ENCODE measurements at places on chromosomes 3 and 15.

- DNase-seq = no peak
Measured at GRCh38 chr3:114527036-114527644, 233.3 kb downstream of the TIGIT start.

DNA sequence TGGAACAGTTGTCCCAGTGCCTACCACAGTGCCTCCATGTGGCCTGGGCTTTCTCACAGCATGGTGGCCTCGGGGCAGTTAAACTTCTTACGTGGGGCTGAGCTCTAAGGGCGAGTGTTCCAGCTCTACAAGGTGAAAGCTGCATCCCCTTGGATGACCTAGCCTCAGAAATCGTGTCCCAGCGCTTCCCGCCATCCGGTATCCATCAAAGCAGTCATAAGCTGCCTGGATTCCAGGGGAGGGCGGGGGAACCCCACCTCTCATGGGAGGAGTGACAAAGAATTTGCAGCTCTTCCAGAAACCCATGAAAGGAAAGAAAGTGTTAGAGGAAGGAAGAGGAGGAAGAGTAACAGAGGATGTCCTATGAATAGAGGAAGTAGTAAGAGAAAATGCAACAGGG lies 45.8 kb upstream of the CCDC174 start:
- no peak for DNase-seq

DNA sequence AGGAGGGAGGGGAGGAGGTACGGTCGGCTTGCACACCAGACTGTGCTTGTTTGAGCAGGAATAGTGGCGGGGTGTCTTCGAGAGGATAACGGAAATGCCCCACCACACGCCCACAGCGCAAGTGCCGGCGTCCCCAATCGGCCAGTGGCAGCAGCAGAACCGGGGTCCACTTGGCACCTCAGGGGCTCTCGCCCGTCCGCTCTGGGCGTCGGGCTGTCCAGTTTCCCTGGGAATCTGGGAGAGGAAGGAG lies 53.7 kb downstream of the CCDC54 start:
- no peak for DNase-seq

DNA sequence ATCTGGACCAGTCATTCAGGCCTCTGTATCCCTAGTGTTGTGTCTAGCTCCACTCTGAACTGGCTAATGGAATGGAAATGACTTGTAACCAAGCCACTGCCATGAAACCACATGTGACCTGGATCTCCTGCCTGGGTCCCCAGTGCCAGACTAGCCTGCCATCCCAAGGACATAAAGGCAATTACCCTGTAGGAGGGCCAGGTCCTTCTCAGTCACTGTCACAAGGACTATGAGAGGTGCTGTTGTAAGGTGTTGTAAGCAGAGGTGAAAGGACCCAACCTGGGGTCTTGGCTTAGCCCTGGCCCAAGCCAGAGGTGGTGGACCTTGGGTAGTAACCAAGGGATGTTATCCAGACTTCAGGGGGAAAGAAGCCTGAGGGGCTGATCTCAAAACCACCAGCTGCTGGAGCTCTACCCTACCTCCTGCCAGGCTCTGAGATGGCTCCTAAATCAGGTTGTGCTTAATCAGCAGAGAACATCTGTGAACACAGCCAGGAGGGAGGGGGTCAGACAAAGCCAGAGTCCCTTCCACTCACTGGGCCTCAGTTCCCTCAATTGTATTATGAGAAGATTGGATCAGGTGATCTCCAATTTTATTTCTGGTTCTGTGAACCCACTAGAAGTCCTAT lies 15.7 kb upstream of the KLHL24 start:
- DNase-seq = no peak

DNA sequence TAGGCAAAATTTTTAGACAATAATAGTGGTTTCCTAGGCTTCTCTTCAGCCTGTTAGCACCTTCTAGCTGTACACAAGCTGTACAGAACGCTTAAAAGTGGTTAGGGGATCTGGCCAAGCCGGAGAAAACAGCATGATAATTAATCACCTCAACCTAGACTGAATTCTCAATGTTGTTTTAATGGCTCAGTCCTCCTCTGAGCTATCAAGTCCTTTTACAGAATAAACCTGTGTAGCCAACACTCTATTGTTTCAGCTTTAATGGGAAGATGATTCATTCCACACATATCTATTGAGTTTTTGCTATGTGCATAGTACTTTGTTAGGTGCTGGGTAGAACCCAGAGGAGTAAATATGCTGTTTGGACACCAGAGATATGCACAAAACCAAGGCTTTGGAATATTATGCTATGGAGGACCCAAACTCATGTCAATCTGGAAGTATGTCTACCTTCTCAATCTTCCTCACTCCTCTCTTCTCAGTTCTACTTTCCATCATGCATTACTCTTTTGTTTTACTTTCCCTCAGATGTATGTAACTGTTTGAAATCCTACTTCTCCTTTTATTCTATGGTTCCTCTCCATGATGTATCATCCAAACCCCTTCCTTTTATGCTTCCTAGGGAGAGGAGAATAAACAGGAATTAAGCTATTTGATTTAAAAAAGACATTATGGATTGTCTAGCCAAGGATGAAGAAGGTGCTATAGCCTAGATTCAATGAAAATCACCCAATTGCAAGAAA lies 27.6 kb upstream of the UBE2E2 start:
- no peak for DNase-seq

DNA sequence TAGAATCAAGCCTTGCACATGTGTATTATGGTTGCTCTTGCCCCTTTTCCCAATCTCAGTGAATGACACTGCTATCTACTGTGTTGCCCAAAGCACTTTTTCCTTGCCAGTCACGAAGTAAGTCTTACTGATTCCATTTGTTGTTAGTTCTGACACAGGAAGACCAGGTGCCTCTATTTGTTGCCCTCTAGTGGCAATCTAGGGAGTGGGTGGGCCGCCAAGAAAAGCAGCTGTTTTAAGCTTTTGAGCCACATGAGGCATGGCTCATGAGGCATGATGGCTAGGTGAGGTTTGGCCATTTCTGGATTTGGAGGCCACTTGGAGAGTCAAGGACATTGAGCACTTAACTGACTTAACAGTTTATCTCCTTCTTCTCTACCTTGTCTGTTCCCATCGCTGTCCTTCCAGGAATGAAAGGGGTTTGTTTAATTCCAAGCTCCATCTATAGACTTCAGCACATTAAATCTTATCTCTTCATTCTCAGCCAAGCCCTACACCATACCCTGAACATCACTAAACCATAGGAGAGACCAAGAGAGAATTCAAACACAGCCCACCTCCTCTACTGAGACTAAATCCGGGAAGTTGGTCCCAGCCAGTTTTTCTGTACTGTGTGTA lies 103.1 kb downstream of the HCN4 start:
- DNase-seq = peak; percentile 64

DNA sequence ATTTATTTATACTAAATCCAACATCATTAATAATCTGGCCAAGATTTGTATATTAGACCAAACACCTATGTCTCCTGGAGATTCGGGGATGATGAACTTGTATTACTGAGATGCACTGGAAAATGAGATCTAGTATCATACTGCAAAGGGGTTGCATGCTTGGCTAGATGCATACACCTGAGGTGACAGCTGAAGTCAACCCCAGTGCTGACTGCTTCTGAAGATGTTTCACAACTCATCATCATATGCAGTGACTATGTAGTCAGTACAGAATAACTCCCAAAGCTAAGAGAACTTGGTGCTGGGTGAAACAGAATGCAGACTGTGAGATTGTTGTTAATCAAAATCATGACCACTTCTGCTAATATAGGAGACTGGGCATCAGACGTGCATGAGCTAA lies 1114.2 kb downstream of the NSUN3 start:
- DNase-seq = no peak
